Activated CD4-positive, CD25-positive, alpha-beta regulatory T cell treated with anti-CD3 and anti-CD28 coated beads, Interleukin-2, amount 50 U/mL, for 16 hours (primary cell): ENCODE measurements at places on chromosomes 12 and 14.

DNA sequence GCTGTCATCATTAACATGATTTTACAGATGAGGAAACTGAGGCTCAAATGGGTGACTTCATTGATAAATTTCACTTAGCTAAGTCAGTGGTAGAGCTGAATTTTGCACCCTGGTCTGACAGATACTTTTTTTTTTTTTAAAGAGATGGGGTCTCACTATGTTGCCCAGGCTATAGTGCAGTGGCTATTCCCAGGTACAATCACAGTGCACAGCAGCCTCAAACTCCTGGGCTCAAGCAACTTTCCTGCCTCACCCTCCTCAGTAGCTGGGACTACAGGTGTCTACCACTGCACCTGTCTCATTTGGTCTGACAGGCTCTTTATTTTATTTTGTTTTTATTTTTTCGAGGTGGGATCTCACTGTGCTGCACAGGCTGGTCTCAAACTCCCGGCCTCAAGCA lies 24.2 kb upstream of the CORO1C start:
- no peak for DNase-seq

DNA sequence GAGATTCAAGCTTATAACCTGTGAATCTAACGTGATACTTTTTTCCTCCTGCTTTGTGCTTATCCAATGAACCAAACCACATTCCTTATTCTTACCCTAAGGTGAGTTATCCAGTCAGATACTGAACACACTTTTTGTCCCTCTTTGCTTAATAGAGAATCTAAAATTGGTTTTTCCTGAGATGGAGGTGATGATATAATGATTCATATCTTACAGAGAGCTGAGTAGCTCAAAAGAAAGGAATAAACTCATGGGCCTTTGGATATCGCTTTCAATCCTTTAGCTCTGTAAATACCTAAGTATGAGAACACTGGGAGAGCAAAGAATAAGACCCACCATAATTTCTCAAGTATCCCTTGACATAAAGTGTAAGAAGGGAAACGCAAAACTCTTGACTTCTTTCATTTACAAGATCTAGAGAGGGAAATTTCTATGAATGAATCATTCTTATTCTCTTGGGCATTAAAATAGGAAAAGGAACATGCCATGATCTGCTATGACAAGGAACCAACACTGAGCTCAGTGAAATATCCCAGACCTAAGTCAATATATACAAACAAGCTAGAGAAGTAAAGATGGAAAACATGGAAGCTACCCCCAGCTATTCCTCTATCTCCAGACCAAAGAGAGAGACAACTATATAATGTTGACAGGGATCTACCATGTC lies 81.8 kb upstream of the STAC3 start:
- DNase-seq = no peak

DNA sequence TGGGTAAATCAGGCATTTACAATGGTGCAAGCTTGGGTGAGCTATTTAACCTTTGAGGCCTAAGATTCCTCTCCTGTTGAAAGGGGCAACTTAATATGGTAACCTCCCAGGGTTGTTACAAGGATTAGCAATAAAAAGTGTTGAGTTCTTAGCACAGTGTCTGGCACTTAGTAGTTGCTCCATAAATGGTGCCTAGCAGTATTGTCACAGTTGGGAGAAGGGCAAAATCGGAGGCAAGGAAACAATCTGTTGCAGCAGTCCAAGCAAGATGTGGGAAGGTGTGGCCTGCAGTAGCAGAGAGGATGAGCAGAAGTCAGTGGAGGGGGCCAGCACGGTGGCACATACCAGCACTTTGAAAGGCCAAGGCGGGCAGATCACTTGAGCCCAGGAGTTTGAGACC lies 7.3 kb upstream of the SP7 start:
- no peak for DNase-seq

GRCh38 chr14:26113911-26114640 lies 483.8 kb downstream of the NOVA1 start:
- DNase-seq = no peak

DNA sequence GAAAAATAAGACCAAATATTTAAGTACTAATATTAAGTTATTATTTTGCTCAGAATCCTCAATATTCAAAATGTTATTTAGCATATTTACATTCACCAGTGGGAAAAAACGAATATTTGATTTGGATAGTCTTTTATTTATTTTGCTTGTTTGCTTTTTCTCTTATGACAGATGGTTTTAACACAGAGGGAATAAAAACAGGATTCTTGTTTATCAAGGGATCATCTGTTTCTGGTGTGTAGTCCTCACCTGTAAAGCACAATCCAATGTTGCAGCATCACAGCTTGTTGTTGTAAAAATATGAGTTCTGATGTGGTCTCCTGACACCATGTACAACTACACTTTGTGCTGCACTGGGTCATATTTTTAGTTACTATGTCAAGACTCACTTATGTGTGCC lies 103.9 kb downstream of the AVPR1A start:
- no peak for DNase-seq

DNA sequence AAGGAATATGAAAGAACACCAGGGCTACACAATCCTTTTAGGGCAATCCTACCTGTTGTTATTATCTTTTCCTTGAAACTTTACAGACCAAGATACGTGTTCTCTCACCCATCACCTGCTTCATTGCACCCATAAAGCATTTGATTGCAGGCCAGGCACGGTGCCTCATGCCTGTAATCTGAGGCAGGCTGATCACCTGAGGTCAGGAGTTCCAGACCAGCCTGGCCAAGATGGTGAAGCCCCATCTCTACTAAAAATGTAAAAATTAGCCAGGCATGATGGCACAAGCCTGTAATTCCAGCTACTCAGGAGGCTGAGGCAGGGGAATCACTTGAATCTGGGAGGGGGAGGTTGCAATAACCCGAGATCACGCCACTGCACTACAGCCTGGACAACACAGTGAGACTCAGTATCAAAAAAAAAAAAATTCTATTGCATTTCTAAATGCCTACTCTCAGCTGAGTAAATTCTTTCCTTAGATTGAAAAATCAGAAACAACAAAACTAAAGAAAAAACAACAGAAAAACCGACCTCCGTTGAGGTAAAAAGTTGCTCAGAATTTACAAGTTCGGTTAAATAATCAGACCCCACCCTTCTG lies 183.7 kb upstream of the TMEM132C start:
- DNase-seq = no peak

- no peak for DNase-seq
Observed at GRCh38 chr12:85059594-85059993, 23.4 kb downstream of the LRRIQ1 start.

DNA sequence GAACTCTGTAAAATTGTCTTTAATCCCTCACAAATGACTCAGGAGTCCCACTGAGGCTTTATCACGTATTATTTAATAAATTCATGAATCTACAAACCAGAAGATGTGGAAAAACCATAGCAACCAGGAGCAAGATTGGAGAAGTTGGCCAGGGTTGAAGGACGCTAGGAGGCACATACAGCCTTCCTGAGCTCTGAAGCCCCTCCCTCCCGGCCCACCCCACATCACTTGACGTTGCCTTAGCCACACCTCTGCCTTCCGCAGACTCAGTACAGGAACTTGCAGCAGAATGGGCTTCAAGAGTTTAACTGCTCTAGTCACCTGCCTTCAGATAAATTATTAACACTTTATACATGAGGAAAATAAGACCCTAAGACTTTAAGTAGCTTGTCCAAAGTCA lies 33.9 kb downstream of the SLC35F4 start:
- DNase-seq = no peak

GRCh38 chr14:59918824-59919569 lies 947 bp upstream of the LRRC9 start:
- DNase-seq = no peak

DNA sequence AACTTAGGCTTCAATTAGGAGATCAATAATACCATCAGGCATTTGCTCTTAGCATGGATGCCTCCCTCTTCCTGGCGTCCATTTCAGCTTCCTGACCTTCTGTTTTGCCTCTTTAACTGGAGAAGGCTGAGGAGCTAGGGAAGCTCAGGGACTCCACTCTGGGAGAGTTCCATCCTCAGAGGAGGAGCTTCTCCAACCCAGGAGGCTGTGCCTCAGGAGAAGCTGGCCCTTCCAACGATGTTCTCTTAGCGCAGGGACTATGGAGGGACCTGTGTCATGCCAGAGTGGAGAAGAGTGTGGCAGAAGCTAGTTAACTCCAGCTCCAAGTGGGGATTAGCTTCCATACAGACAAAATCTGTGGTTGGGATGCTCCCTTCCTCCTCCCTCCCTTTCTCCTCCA lies 58.0 kb downstream of the KCNA5 start:
- DNase-seq = no peak

DNA sequence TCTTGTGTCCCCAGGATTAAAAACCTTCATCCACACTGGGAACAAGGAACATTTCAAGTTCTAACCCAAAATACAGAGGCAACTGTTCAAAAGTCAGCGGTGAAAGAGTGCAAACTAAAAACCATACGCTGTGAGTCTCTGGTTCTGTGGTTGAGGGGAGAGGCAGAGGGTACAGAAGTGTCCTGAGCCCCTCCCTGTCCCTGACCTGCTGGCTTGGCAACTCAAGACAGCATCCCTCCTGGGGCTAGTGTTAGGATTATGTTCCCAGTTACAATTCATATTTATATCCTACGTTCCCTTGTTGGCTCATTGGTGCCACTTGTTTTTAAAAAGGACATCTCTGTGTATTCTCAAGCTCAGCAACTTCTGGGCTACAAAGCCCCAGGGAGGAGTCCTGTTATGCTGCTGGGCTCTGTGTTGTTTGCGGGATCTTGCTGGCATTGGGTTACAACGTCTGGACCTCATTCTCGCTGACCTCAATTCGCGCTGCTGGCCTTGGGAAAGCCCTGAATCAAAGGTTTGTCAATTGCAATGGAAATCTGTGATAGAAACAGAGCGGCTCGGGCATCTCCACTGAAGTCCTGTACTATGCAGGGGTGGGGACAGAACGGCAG lies 420.8 kb downstream of the FUT8 start:
- DNase-seq = no peak

GRCh38 chr14:31657917-31658316 lies 96.7 kb downstream of the NUBPL start:
- DNase-seq = no peak

DNA sequence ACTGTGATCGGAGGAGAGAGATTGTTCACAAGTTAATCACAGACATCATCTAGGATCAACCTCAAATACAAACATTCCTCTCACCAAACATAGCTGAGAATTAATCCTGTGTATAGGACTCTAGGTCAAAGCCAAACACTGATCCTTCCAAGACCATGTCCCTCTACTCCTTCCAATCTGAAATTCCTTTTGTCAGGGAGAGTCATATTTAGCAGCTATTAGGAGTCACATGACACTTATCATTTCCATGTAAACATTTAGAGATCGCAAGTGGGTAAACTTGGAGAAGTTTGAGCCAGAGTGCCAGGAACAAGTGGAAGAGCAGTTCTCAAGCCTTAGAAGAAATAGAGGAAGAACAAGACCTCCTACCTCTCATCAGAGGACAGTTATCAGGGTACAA lies 13.5 kb downstream of the OR2AP1 start:
- no peak for DNase-seq

DNA sequence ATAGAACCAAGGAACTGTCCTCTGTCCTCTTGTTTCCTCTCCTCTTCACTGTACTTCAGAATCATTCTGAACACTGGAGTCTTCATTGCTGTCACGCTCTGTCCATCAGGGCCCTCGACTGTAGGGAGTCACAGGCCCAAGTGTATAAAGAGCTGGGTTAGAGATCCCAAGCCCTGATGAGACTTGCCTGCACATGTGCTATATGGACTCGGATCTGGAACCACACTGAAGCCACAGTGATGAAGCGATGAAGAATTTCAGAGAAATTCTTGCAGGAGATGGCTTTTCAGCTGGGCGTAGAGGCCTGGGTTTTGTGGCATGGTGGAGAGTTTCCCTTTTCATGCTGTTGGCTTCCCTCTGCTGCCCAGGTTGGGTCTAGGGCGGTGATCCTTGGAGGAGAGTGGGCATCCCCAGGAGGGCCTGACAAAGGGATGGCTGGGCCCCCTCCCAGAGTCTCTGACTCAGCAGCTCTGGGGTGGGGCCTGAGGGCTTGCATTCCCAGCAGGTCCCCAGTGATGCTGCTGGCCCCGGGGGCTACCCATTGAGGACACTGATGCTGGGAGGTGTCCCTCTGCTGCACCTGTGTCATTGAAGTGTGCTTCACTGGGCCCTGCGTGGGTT lies 39.6 kb upstream of the YY1 start:
- no peak for DNase-seq

- DNase-seq = no peak
Observed at GRCh38 chr12:14850929-14851663, 7.8 kb upstream of the ART4 start.

DNA sequence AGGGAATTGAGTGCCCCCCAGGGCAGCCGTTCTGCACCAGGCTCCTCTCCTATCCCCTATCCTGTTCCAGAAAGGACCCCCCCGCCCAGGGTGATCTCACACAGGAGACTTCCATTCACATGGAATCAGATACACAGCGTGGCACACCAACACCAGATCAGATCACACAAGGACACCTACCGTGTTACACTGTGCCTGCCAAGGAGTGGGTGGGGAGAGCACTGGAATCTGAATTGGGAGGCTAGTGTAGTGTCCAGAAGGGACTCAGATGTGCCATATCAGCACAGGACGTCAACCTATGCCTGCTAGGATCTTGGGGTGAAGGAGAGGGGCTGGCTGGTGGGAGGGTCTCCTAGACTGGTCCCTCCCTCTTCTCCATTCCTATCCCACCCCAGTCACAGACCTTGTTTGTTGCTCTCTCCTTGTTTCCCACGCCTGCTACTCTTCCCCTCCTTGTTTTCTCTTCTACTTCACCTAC lies 2.3 kb downstream of the PTMS start:
- no peak for DNase-seq

DNA sequence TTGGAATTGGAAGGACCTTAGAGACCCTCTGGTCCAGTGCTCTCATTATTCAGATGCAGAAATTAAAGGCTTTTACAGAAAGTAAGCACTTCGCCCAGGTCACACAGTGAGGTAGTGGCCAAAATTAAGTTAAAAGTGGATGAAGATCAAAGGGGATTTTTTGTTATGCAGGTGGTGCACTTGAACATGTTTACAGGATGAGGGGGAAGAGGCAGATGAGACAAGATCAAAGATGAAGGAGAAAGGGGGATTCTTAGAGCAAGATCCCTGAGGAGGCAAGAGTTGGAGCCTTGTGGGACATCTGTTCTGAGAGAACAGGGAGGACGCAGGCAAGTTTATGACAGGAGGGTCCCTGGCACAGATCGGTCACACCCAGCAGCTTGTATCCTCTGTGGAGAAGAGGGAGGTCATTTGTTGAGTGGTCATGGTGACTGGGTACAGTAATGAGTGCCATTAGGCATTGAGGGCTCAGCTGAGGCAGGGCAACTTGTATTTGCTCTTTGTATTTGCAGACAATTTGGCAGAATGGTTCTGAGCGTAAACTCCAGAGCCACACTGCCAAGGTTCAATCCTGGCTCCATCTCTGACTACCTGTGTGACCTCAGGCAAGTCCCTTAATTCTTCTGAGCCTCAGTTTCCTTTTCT lies 84.0 kb downstream of the BORCS5 start:
- DNase-seq = no peak

GRCh38 chr12:24948420-24948756 lies 513 bp downstream of the BCAT1 start:
- no peak for DNase-seq

DNA sequence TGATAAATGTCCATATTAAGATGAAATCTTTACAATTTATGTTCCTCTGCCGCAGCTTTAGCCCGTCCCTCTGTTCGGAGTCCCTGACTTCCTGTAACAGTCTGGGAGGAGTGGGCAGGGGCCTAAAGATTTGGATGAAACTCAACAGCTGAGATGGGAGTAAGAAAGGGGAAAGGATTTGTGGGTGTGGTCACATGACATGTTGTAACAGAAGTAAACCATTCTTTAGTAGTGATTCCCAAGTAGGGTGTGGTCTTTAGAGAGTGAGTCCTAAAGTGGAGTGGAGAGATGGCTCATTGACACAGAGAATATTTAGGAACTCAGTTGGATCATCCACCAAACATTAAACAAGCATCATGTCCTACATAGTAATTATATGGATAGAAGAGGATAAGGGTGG lies 12.9 kb downstream of the TMEM117 start:
- DNase-seq = no peak
